ENCODE measurements at places on chromosomes 13 and 19.

- DNase-seq: no peak
These were observed 79.7 kb upstream of the MBNL2 start for GRCh38 chr13:97142452-97142851.

DNA sequence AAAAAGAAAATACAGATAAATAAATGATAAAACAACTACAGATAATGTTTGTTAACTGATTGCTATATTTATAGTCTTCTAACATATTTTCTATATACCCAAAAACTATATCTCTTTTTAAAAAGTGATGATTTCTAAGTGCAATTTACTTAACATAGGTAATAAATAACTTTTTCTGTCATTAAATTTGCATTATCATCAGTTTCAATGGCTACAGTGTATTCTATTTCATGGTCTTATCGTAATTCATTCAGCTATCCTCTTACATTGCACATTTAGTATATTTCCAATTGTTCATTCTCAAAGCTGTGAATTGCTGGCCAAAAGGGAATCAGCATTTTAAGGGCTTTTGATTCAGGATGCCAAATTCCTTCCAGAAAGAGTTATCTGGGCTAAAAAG, 3.6 kb downstream of the ZNF180 start:
- no peak for DNase-seq

DNA sequence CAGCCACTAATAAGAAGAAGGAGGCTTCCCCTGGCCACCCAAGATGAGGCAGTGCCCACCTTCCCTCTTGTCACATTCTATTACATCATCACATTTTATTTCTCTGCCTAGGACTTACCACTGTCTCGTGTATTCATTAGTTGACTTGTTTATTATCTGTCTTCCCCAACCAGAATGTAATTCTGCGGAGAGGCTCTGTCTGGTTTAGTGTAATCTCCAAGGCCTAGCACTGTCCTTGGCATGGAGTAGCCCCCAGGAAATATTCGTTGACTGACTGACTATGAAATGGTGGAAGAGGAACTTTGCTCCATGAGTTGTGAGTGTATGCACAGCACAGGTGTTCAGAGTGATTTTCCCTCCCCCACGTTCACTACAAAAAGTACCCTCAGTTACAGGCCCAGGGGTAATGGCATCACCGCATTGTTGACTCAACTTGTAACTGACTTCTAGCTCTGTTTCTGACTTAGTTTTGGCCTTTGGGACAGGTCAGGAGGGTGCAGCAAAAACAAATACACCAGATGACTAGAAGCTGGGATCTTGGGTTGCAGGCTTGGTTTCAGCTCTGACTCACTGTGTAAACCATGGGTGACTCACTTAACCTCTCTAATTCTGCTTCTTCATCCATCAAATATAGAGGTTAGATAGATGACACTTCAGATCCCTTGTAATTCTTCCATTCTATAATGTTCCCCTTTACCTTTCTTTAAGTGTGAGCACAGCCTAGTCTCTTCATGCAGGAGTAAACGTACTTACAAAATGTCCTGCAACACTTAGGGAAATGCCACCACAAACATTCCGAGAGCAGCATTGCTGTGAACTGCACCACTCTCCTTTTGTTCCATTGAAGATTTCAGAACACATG, 229.7 kb downstream of the KCNRG start:
- DNase-seq: no peak

DNA sequence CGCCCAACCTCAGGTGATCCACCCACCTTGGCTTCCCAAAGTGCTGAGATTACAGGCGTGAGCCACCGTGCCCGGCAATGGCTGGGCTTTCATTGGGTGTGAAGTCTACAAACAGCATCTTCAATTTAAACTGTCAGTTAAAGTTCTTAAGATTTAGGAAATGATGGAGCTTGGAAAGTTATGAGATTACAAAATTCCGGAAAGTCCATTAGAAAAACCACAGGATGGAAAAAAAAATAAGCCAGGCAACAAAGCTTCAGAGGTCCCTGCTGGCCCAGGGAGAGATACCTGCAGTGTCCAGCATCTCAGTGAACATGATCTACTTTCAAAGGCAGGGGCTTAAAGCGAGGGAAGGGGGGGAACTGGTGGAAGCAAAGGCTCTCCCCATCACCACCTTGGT, 4.6 kb upstream of the ZNF587B start:
- DNase-seq: no peak

GRCh38 chr19:47615714-47616113, 6.8 kb downstream of the BICRA start:
- DNase-seq: no peak
